ENCODE measurements at places on chromosomes 11 and 22.

DNA sequence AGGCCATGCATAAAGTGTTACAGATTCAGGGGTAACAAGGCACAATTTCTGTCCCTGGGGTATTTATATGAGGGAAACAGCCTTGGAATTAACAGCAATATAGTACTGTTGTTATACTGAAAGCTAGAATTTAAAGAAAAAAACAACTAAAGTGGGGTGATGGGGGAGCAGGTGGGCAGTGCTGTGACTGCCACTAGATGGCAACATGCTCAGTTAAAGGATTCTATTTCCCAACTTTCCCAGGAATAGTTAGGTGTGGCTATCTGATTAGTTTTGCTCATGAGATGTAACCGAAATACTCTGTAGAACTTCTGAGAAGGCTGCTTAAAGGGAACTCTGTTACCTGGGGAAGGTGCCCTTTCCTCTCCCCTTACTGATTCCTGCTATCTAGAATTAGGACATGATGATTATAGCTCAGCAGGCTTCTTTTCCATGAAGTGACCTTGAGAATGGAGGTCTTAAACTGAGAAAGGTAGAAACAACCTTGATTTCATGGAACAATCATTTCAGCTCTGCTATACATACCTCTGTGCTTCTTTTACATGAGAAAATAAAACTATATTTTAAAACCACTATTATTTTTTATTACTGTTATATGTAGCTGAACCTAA, 102.6 kb downstream of the RELT start:
- no peak for DNase-seq

- DNase-seq = peak; percentile 78
Observed at GRCh38 chr11:8871171-8871775, 39.7 kb upstream of the AKIP1 start.

DNA sequence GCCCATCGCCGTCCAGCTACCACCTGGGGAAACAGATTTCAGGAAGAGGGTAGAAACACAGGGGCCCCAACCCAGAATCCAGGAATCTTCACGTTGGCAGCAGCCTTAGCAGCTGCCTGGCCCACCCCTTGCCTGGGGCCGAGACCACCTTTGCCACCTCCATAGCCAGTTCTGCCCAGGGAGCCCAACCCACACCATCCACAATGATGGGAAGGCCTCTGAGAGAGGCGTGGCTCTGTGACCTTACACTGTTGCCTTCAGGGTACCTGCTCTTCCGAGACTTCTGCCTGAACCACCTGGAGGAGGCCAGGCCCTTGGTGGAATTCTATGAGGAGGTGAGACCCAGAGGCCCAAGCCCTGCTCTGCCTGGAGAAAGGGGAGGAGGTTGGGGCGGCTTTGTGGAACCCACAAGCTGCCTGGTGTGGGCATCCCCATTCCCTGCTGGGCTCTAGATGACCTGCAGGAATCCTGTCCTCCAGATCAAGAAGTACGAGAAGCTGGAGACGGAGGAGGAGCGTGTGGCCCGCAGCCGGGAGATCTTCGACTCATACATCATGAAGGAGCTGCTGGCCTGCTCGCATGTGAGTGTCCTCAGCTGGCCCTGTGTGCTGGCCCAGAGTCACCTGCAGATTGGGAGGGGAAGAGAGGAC, 10.0 kb upstream of the ANKRD13D start:
- no peak for DNase-seq

- no peak for DNase-seq
Observed at GRCh38 chr11:30635401-30635989, 49.3 kb upstream of the MPPED2 start.

DNA sequence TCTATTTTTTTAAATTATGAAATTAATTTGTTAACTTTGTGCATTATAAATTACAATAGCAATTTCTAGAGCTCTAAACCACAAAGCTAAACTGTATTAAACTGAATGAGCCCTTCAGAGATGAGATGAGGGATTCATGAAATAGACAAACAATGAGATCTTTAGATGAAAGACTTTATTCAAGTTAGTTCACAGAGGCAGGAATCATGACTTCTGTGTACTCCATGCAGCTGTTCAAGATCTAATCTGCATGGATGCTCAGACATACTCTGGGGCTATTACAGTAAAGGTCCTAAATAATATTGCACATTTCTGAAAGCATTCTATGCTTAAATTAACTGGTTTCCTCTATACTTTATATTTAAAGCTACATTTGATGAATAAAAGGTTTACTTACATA, 122.7 kb downstream of the FCHSD2 start:
- no peak for DNase-seq

DNA sequence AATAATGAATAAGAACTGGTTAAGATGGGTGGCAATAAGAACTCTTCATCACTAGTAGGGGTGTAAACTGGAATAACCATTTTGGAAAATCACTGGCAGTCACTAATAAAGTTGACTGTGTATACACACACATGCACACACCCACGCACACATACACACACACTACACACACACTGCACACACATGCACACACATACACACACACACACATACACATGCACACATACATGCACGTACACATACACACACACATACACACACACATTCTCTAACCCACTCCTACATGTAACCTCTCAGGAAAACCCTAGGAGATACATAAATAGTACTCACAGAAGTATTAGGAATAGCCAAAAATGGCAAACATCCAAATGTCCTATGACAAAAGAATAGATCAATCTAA, 406.5 kb upstream of the SYN3 start:
- DNase-seq = no peak

DNA sequence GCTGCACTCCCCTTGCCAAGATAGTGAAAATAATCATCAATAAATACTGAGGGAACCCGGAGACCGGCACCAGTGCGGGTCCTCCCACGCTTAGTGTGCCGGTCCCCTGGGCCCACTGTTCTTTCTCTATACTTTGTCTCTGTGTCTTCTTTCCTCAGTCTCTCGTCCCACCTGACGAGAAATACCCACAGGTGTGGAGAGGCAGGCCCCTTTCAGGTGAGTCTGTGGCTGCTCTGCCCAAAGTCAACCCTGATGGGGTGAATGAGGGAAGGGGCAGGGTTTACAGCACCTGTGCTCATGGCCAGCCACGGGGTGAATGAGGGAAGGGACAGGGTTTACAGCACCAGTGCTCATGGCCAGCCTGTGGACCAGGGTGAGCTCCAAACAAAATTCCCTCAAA, 4.7 kb downstream of the BET1L start:
- no peak for DNase-seq

- no peak for DNase-seq
Observed at GRCh38 chr11:6674862-6675261, 8.3 kb downstream of the MRPL17 start.

- peak; percentile 15 for DNase-seq
Observed at GRCh38 chr11:120773501-120774031, 250.3 kb upstream of the TBCEL start.

DNA sequence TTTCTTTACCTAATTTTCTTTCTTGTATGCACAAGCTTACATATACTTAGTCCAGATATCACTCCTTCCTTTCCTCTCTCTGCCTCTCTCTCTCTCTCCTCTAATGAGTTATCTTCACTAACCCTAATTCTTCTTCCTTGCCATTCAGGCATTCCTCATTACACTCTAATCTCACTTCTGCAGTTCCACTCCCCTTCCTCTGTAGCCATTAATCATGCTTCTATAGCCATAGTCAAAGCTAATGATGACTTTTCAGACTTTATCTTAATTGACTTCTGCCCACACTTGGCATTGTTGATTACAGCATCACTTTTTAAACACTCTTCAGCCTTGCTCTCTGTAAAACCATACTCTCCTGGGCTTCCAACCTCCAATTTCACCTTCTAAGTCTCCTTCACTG, 35.3 kb upstream of the SC5D start:
- DNase-seq = no peak

- DNase-seq = no peak
Observed at GRCh38 chr11:119307219-119307618, 9.7 kb downstream of the MCAM start.

- DNase-seq = no peak
Observed at GRCh38 chr22:47987885-47988515, 1225.5 kb downstream of the TBC1D22A start.

- DNase-seq = peak; percentile 63
Observed at GRCh38 chr22:49569286-49570031, 258.2 kb downstream of the BRD1 start.

DNA sequence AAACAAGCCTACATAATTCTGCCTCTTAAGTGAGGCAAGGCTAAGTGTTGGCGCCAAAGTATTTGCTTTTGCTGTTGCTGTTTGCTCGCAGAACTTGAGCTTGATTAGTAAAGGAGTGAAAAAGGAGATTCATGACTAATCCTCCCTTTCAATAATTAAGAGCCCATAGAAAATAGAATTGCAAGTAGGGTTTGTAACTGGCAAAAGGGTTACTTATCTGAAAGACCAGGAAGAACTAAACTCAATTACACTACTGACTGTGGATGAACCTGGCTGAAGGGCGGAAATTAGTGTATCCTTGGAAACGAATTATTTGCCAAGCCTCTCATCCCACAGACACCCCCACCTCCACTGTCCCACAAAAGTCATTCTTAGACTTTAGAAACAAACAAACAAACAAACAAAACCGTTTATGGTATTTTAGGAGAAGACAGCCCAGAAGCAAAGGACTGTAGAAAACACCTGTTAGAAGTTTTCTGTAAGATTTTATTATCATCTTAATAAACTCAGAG, 411 bp upstream of the EXPH5 start:
- no peak for DNase-seq

GRCh38 chr11:5881756-5882155, 1.3 kb downstream of the OR52E4 start:
- DNase-seq = no peak

DNA sequence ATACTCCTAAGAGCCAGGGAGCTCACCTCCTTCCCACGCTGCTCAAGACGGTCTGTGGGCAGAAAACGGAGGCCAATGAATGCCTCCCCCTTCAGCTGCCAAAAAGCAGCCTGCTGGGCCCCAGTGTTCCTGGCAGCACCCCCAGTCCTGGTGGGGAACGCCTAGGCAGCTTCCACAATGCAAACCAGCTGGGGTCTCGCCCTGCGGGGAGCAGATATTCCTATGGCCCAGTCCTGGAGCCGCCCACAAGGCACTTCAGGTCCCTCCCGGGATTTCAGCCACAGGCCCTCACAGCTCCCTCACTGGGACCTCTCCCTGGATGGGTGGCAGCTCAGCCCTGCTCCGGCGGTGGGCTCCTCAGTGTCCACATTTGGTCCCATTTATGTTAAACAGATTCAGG, 29.2 kb downstream of the A4GALT start:
- DNase-seq = peak; percentile 74

GRCh38 chr11:89433278-89433677, 57.9 kb downstream of the NOX4 start:
- DNase-seq = no peak

DNA sequence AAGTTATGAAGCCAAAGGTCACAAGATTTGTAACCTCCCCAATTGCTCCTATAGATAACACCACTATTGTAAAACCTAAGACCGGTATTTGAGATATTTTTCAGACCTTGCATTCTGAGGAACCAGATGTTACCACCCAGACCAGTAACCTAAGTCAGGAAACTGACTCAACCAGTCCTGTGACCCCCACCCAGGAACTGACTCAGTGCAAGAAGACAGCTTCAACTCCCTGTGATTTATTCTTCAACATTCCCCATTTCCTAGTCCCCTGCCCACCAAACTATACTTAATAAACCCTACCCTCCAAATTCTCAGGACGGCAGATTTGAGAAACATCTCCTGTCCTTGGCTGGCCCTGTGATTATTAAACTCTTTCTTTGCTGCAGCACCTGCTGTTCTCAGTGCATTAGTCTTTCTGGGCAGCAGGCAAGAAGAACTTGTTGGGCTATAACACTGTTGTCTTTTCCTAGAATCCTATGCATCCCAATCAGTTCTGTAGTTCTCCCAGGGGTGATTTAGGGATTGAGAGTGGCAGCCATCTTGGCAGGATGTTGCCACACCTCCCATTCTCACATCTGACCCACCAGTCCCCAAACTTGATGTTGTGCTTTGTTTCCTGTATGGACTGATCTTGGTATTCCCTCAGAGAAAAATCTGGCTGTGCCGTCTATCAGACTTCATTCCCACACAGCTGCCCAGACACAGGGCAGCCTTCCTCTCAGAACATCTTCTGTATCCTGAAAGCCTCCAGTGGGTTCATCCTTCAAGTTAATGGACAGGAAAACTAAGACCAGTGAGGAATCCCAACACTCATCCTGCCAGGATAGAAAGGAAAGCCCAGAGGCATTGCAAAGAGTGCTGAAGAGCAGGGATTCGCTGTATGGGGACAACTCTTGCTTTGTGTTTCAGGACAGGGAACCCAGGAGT, 104.0 kb downstream of the PDE2A start:
- no peak for DNase-seq

GRCh38 chr11:73410627-73411026, 34.4 kb downstream of the RELT start:
- no peak for DNase-seq

GRCh38 chr22:39133871-39134270, 18.6 kb downstream of the CBX7 start:
- DNase-seq = no peak

GRCh38 chr11:119317592-119318239, 786 bp upstream of the MCAM start:
- no peak for DNase-seq

DNA sequence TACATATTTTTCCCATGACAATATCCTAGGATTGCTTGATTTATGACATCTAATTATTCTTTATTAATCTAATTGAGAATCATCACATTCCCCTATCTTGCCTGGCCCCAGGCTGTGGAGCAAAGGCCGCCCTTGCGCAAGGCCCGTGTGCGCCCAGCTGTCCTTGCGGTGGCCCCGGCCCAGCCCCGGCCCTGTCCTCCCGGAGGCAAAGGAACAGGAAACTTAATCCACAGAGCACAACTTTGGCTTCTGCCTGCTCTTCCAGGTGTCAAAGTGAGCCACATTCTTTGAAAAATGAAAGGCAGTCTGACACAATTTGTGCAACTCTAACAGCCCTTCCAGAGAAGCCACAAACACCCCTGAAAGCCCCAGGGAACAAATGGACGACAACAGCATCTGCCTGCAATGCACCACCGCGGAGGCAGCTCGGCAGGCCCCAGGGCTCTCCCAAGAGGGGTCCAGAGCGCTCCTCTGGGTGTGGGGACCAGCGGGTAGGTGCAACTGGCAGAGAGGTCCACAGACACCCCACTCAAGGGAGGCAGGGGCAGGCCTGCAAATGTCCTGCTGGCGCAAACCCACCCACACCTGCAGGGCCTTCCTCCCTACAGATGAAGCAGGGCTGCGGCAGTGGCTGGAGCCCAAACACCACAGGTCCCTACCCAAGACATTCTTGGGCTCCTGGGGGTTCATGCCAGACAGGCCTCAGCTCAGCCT, 30.3 kb downstream of the GNB1L start:
- DNase-seq = peak; percentile 57

- no peak for DNase-seq
Observed at GRCh38 chr11:104523611-104524010, 359.7 kb upstream of the PDGFD start.

DNA sequence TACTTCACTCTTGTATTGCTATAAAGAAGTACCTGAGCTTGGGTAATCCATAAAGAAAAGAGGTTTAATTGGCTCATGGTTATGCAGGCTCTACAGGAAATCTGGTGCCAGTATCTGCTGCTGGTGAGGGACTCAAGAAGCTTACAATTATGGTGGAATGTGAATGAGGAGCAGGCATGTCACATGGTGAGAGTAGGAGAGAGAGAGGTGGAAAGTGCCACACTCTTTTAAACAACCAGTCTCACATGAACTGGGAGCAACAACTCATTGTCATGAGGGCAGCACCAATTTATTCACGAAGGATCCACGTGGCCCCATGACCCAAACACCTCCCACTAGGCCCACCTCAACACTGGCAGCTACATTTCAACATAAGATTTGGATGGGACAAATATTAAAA, 24.6 kb upstream of the IGLL5 start:
- no peak for DNase-seq

GRCh38 chr22:47630741-47631534, 868.5 kb downstream of the TBC1D22A start:
- DNase-seq = no peak

- DNase-seq = no peak
Observed at GRCh38 chr22:19271856-19272535, 19.5 kb downstream of the CLTCL1 start.
